ENCODE measurements at places on chromosomes 2 and 18. TPM values are rescaled to one million over a fixed set of nuclear protein-coding genes. Genes with fewer than 3 reads are reported as not detected.

DNA sequence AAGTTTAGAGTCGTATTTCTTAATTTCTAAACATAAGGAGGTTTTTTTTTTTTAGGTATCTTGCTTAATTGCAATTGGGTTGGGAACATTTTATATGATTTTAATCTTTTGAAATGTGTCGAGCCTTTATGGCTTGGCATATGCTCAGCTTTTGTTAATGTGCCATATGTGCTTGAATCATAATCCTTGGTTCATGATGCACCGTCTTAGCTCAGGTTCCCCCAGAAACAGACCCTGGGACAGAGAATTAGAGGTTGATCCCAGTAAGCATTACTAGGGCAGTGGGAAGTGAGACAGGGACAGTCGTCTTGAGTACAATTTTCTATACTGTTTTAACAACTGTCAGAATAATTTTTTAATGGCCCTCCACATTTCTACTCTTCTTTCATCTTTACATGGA, 9.3 kb downstream of the CHCHD5 start:
- no peak for DNase-seq

GPR45 gene
- polyA plus RNA-seq: not detected

CIDEA gene
- not detected for polyA plus RNA-seq

AFTPH gene
- 65.6 TPM for polyA plus RNA-seq

Data from right renal pelvis (tissue), 4 donors.